ENCODE measurements at places on chromosomes 3 and 15.

DNA sequence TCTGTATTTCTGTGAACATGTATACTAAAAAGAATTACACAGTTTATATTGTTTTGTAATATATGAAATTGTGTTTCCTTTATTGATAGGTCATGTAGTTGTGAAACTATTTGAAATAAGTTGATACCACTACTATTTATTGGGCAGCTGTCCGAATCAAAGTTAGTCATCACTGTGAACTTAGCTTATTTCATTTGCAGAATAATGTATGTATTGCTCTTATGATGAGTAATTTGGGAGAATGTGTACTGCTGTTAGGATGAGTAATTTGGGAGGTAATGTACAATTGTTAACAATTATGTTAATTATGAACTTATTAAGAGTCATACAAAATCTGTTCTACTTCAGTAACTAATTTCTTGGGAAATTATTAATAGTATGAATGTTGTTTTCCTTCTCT is 22.2 kb downstream of the FXR1 start:
- DNase-seq: no peak

GRCh38 chr3:18177271-18177670 is 247.9 kb downstream of the SATB1 start:
- DNase-seq: no peak

DNA sequence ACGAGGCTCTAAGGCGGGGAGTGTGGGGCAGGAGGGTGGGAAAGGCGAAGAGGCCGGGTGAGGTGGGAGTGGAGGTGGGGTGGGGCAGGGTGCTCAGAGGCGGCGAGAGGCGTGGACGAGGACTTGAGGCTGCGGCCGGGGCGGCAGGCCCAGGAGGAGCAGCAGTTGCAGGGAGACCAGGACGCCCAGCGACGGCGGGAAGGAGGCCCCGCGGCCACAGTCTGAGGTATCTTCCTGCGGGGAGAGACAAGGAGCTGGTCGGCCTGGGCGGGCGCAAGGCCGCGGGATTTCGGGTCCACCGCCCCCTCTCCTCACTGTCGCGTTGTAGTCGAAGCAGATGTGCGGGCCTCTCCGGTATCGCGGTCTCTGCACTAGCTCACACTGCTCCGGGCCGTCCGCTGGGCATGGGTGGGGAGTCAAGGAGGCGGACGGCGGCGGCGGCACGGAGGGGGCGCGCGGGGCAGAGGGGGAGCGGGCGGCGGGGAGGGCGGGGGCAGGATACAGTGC is 5.3 kb upstream of the TMEM115 start:
- no peak for DNase-seq

- DNase-seq: no peak
Measured at GRCh38 chr15:86337071-86337470, 257.4 kb downstream of the AGBL1 start.

DNA sequence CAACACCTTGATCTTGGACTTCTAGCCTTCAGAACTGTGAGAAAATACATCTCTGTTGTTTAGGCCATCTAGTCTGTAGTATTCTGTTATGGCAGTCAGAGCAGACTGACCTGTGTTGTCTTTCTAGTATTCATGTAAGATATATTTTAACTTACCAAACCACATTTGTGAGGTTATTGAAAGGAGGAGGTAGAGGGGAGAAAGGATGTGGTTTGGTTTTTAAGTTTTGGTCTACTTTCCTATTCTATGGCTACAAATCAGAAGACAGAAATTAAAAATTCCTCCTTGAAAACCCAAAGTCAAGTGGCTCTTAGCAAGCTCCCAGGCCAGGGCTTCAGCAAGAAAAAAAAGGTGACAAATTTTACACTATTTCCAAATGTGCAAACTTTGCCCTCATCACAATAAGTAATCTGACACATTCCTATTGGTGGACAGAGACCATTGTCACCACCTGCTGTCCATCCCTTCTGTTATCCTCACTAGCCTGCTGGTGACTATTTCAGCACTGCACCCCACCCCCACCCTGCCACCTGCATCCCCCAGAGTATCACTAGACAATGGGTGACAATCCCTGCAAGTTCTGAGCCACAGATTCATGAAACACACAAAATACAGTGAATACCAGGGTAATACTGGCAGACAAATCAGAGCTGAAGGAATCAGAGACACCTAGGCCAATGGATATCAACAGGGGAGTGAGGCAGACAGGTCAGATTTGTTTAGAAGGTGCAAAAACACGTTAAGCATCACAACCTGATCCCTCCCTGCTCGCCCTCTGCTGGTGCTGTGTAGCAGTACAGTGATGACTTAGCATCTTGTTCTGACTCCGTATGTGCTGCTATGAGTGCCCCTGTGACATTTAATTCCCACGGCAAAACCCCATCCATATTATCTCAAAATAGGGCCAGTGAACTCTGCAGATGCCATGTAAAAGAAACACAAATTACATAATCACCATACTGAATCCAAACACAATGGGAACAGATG is 79.0 kb upstream of the DCLK3 start:
- DNase-seq: peak; percentile 13

DNA sequence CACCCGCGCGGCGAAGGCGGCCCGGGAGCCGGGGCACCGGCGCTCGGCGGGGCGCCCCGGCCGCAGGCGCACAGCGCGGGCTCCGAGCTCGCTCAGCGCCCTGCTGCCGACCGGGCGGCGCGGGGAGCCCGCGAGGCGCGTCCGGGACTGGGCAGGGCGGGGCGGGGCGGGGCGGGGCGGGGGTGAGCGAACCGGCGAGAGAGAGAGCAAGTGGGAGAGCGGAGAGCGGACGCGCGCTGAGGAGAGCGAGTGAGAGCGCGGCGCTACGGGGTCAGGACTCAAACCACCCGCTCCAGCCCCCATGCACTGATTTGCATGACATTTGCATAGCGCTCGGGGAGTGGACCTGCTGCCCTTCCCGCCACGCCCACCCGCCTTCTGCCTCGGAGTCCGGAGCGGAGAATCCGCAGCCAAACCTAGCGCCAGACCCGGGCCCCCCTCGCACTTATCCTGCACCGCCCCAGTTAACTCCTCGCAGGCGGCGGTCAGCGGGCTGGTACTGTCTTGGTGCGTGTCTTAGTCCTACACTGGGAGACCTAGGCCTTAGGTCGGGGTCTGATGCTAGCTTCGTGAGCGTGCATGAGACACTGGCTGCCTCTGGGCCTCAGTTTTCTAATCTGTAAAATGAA is at the start of gene MYLK:
Gene MYLK, minus strand, starts transcription at position 130 of the 629 bp plus-strand sequence. CDS start 90,491 bp downstream, outside the sequence.
- DNase-seq: peak; percentile 5

GRCh38 chr15:46293550-46293949 is 658.7 kb downstream of the SQOR start:
- no peak for DNase-seq

DNA sequence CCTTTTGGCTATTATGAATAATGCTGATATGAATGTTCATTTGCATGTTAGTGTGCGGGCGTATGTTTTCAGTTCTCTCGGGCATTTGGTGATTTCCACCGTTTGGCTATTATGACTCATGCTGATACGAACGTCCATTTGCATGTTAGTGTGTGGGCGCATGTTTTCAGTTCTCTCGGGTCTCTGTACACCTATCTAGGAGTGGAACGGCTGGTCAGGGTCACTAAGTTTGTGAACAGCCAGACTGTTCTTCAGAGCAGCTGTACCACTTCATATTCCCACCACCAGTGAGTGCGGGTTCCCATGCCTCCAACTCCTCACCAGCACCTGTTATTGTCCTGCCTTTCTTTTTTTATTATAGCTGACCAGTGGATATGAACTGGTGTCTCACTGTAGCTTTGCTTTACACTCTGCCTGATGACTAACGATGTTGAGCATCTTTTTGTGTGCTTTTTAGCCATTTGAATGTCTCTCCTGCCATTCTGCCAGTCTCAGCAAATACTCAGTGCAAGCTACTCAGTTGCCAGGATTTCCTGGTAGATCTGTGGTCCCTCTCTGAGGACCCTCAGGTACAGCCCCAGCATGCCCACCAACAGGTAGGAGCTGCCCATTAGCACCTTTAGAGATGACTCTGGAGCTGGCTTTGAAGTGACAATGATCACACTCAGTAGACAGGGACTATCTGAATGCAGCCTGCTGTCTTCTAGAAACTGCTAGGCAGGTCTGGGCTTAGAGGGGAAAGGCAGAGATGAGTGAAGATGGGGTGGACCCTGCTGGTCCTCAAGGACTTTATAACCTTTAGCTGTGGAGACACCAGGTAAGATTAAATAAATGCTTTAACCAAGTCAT is 141.1 kb downstream of the XXYLT1 start:
- no peak for DNase-seq

- no peak for DNase-seq
Measured at GRCh38 chr15:74412159-74412558, 21.6 kb downstream of the SEMA7A start.

Data from T-helper 1 cell (primary cell).